ENCODE measurements at places on chromosomes 2 and 18.

- DNase-seq, result no peak
Observed at GRCh38 chr2:106782681-106783080, 103.3 kb downstream of the ST6GAL2 start.

GRCh38 chr2:177221534-177221933, 8.9 kb downstream of the HNRNPA3 start:
- DNase-seq, result no peak

DNA sequence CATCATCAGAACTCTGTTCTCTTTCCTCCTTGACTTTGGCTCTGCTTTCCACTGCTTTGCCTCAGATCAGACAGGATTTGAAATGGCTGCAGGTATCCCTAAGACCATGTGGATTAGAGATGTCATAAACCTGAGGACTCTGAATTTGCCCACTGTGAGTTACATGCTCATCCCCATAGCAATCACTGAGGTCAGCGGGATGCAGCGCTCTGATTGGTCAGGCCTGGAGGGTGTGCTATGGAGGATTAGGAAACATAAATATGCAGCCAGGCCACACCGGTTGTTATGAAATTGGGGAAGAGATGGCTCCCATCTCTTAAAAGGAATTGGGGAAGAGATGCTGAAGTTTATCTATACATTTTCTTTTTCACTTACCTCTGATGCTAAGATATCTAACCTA, 73.7 kb upstream of the DNAJC10 start:
- DNase-seq, result peak; percentile 22

- no peak for DNase-seq
Observed at GRCh38 chr2:40004336-40004735, 225.3 kb upstream of the THUMPD2 start.

DNA sequence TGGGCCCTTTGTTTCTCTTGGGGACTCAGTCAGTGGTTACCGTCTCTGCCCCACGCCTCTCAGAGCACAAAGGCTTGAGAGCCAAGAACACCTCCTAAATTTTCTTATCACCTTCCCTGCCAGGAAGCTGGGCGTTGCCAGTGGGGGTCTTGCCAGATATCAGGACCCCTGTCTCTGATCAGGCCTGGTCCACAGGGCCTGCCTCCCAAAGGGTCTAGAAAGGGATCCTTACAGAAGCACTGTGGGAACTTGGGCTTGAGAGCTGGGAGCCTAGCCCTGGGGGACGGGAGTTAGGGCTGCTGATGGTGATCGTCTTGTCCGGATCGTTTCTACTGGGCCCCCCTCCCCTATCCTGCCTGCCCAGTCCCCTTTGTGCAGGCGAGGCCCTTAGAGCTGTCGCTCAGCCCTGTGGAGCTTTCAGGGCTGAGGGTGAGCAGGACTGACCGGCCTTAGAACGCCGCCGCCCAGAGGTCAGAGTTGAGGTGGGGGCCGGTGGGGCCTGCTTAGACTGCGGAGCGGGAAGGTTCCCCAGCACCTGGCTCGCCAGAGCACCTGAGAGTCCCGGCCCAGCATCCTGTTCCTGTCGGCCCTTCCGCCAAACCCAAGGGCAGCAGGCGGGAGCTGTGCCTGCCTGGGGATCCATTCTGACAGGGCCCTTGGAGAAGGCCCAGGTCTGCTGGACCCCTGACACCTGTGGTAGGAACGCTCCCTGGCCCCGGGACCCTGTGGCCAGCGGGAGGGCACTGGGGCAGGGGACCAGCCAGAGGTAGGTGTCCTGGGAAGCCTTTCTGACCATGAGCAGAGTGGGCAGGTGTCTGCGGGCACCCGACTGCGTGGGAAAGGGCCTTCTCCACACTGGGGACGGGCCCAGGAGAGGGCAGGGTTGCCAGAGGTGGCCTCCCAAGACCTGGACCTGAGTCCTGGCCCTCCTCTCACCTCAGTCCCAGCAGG, 956 bp downstream of the ESPNL start:
- peak; percentile 3 for DNase-seq

DNA sequence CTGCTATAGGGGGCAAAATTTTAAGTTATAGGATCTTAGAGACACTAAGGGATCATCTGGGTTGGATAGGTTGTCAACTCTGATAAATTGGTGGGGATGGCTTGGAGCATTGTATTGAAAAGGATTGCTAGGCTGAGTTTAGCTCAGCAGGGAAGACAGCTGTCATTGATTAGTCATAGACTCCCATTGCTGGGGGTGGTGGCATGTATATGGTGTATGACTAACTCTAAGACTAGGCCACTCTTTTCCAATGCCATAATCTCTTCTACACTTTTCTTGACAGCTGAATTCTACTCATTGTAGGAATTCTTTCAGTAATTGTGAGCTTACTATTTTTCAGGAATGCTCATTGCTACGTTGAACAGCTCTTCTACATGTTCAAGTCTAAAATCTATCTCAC, 81.3 kb upstream of the PELI1 start:
- peak; percentile 51 for DNase-seq
